ENCODE measurements at places on chromosomes 5 and 9. TPM values are rescaled to one million over a fixed set of nuclear protein-coding genes. Genes with fewer than 3 reads are reported as not detected.

- DNase-seq: no peak
Measured at GRCh38 chr9:121690766-121691165, 39.3 kb downstream of the DAB2IP start.

GRCh38 chr9:120418315-120418714, 161.7 kb downstream of the CDK5RAP2 start:
- DNase-seq: no peak

Gene DMRT1
- not detected for total RNA-seq

Gene APC
- total RNA-seq: 75.8 TPM

DNA sequence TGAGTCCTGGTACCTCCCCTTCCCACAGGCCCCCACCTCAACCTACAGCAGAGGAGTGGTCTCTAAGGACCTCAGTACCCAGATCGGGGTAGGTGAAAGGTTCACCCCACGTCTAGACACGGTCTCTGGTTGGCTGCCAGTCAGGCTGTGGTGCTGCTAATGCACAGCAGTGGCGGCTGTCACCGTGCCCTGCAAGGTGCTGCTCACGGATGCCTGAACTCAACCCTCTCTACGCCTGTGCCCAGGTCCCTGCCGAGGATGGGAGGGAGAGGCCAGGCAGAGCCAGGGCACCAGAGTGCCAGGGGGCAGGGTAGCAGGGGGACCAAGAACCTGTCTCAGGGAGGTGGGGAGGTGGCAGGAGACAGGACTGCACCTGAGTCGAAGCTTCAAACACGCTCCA, 14.3 kb downstream of the IER5L start:
- no peak for DNase-seq

DNA sequence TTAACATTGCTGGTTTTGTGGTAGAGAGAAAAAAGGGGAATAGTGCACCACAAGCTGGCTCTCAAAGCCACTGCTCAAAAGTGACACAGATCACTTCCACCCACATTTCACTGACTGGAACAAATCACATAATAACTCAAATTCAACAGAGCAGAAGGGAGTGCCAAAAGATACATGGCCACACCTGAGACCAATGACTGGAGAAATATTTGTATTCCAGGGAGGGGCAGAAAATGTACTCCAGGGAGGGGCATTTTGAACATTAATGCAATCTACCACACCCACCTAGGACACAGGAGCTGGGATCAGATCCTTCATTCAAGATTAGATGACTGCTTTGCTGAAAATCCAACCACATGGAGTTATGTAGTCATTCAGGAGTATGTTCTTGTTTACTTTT, 44.8 kb upstream of the ALDOB start:
- no peak for DNase-seq

DNA sequence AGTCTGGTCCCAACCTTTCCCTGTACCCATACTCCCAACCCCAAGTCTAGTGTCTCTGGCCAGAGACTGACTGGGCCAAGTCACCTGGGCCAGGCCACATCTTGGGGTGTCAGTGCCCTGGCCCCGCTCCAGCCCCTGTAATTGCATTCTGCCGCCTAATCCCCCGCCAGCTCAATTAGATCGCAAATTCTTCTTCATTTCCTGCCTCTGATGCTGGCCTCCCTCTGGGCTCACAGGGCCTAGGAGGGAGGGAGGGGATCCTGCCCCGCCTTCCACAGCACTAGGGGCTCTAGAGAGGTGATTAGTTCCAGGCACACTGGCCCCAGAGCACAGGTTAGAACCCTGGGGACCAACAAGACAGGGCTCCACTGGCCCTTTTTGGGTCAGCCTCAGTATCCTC, 5.5 kb downstream of the CXXC5 start:
- DNase-seq: no peak

DNA sequence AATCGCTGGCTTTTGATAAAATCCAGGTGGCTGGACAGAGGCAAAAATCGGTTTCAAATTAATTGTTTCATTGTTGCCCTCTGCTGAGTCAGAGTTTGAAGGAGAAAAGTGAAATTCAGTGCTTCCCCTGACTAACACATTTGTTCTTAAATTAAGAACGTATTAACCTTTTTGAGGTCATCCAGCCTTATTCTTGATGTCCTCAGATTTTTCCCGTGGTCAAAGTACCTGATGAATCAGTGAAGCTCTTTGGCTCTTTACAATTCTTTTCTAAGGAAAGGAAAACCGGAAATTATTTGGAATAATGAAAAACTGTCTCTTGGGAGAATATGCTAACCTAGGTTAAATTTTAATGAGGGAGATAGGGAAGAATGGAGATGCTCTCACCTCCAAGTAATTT, 21.6 kb downstream of the OSMR start:
- DNase-seq: no peak

Gene PHF24
- total RNA-seq: 0.26 TPM

- no peak for DNase-seq
Measured at GRCh38 chr9:90306158-90306557, 336.5 kb downstream of the DIRAS2 start.
